ENCODE measurements at places on chromosomes 3 and 15. TPM values are rescaled to one million over a fixed set of nuclear protein-coding genes. Genes with fewer than 3 reads are reported as not detected.

Gene NANOGP8
- not detected for total RNA-seq

Gene ITGA11
- total RNA-seq, result 2.9 TPM

Gene KIF23
- 19.3 TPM for total RNA-seq

DNA sequence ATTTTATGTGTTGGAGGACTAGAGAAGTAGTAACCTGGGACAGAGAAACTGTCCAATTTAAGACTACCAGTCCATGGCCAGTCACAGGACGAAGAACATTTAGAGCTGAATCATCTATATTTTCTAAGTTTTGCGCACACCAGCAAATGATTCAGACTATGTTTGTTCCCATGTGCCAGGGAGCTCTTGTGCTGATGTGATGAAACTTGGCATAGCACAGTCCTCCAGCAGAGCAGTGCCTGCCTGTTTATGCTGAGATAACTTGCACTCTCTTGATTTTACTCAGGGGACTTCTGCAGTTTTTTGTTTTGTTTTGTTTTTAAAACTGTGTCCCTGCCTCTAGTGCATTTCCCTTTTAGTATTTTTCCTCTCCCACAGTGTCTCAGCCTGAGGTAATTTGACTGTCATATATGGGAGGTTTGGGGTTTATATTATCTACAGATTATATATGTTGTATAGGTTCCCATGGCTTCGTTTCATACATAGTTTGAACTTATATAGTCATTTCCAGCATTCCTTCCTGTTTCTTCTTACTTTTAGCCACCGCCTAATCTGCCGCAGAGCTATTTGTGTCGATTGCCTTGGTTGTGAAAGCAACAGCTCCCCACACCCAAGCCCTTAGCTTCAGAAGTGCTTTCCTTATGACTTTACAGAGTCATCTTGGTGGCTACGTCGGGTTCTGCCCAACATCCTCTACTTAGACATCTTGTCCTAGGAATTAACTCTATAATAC, 45.5 kb downstream of the PPM1L start:
- no peak overlapping the region for H3K4me3 ChIP-seq
- H3K36me3 ChIP-seq, result no peaks in the 10 kb centered on the region
- H3K27me3 ChIP-seq, result no peaks in the 10 kb centered on the region
- DNase-seq, result peak; percentile 67
- H3K27ac ChIP-seq, result peak overlapping the region; percentile 52
- peaks cover 29% of the 10 kb centered on the region for H3K4me1 ChIP-seq

- DNase-seq, result no peak
- H3K27ac ChIP-seq, result no peak overlapping the region
- H3K4me3 ChIP-seq, result no peak overlapping the region
- no peaks in the 10 kb centered on the region for H3K4me1 ChIP-seq
Measured at GRCh38 chr3:118186051-118186450, 848.6 kb downstream of the IGSF11 start.

DNA sequence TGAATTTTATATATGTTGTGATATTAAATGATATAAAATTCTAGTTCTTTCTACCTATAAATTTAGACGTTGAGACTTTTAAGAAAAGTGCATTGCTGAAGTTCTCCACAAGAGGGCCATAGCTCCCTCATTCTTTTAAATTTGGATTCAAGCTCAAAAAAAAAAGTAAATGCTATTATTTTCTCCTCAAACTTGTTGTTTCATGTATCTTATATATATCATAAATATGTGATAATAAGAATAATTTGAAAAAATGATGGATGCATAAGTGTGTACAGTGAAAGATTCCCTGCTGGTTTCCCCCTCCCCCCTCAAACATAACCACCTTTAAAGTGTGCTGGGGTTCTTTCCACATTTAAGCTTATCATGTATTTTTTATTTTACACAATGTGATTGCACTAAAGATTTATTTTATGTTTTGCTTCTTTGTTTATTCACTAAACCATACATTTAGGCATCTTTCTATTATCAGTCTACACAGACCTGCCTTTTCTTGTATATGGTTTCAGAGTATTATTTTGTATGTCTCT, 769.4 kb upstream of the GOLIM4 start:
- H3K4me1 ChIP-seq, result peaks cover 26% of the 10 kb centered on the region
- no peaks in the 10 kb centered on the region for H3K27me3 ChIP-seq
- H3K27ac ChIP-seq, result peak overlapping the region; percentile 44

DNA sequence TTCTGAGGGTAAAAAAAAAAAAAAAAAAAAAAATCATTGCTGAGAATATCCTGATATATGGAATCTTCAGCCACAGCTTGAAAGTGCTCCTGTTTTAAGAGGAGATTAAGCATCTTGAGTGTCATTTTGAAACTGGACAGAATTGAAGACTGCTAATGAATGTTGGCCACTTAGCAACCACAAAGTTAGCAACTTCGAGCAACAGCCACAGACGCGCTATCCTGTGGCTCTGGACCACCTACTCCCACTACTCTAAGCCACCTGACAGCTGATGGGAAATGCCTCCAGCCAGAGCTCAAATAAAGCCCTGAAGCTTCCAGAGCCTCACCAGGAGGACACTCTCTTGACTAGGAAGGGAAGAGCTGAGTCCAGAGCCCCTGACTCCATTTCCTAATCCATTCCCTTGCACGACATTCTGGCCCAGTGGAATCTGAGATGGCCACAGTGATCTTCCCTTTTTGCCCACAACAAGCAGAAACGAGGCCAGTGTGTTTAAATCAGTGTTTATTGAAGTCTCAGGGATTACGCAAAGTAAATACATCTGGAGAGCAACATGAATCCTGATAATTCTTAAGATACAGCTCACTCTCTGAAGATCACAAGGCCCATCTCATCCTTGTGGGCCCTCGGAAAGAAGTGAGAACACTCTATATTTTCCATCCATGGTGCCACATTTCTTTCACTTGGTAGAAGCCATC, 58.6 kb downstream of the TMEM212 start:
- DNase-seq, result no peak
- H3K27ac ChIP-seq, result no peak overlapping the region
- H3K36me3 ChIP-seq, result no peaks in the 10 kb centered on the region
- no peaks in the 10 kb centered on the region for H3K4me1 ChIP-seq
- no peak overlapping the region for H3K4me3 ChIP-seq
- H3K27me3 ChIP-seq, result no peaks in the 10 kb centered on the region

- no peaks in the 10 kb centered on the region for H3K27me3 ChIP-seq
- H3K27ac ChIP-seq, result no peak overlapping the region
- H3K4me1 ChIP-seq, result no peaks in the 10 kb centered on the region
- DNase-seq, result no peak
- no peak overlapping the region for H3K4me3 ChIP-seq
Measured at GRCh38 chr3:131995891-131996290, 38.9 kb downstream of the CPNE4 start.

DNA sequence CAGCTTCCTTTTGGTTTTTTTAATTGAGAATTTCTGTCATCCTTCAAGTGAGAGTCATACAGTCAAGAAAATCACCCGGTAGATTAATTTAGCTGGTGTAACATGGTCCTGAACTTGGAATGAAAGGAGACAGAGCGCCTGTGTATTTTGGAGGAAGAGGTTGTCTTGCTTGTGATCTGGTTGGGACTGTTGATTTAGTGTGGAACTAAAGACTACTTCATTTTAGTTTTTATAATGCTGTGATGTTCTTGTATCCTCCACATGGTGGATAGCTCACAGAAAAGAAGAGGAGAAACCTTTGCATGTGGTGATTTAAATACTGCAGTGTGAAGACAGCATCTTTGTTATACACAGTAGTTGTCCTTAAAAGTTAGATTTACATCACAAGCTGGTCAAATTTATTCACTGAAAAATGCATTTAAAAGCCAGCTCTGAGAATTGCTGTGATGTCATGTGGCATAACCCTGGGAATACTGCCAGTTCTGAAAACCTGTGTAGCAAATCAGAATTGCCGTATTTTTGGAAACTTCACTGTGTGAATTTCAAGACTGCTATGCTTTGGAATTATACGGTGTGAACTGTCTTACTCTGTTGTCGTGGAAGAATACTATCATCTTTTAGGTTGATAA, 268.5 kb downstream of the PTPRG start:
- H3K36me3 ChIP-seq, result no peaks in the 10 kb centered on the region
- no peaks in the 10 kb centered on the region for H3K27me3 ChIP-seq
- no peak overlapping the region for H3K4me3 ChIP-seq
- no peak overlapping the region for H3K27ac ChIP-seq
- no peak for DNase-seq

DNA sequence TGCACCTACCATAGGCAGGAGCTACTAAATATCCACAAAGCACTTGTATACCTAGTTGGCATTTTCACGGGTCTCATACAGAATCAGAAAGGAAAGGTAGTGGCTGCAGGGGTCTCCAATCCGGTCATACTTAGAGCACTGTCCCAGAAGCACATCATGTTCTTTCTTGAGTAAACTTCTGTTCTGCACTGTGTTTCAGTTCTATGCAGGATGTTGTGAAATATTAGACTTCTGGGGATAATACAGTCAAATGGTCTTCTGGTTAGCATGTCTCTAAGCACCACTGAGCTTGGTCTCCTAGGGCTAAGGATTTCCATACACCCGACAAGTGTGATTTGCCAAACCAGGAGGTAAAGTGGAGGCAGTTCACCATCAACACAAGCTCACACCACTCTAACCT, 27.9 kb downstream of the MINDY4B start:
- H3K4me1 ChIP-seq, result no peaks in the 10 kb centered on the region
- H3K4me3 ChIP-seq, result no peak overlapping the region
- H3K27ac ChIP-seq, result no peak overlapping the region
- DNase-seq, result no peak

GRCh38 chr3:81985996-81986723, 224.7 kb upstream of the GBE1 start:
- no peak overlapping the region for H3K4me3 ChIP-seq
- H3K27me3 ChIP-seq, result no peaks in the 10 kb centered on the region
- H3K36me3 ChIP-seq, result no peaks in the 10 kb centered on the region
- no peaks in the 10 kb centered on the region for H3K4me1 ChIP-seq
- no peak for DNase-seq

GRCh38 chr15:29695489-29696167, 126.6 kb downstream of the TJP1 start:
- peaks cover 16% of the 10 kb centered on the region for H3K36me3 ChIP-seq
- H3K27me3 ChIP-seq, result no peaks in the 10 kb centered on the region
- DNase-seq, result no peak
- H3K4me3 ChIP-seq, result no peak overlapping the region

- DNase-seq, result no peak
- H3K36me3 ChIP-seq, result no peaks in the 10 kb centered on the region
- H3K4me1 ChIP-seq, result peaks cover 58% of the 10 kb centered on the region
- no peaks in the 10 kb centered on the region for H3K27me3 ChIP-seq
- no peak overlapping the region for H3K27ac ChIP-seq
- no peak overlapping the region for H3K4me3 ChIP-seq
Measured at GRCh38 chr3:129610276-129610675, 3.8 kb upstream of the PLXND1 start.

DNA sequence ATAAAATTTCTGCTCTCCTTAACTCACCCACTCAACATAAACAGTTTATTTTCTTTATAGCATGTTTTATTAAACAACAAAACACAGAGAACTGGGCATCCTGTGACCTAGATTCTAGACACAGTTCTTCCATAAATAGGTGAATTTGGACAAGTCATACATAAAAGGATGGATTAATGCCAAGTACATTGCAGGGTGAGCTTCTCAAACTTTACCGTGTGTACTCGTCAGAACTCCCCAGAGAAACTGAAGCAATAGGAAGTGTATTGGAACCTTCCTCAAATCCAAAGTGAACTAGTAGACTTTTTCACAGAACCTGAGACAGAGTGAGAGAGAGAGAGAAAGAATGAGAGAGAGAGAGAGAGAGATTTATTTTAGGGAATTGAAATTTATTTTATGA, 139.7 kb downstream of the CD47 start:
- no peak for DNase-seq
- no peak overlapping the region for H3K27ac ChIP-seq
- no peak overlapping the region for H3K4me3 ChIP-seq
- H3K4me1 ChIP-seq, result no peaks in the 10 kb centered on the region

DNA sequence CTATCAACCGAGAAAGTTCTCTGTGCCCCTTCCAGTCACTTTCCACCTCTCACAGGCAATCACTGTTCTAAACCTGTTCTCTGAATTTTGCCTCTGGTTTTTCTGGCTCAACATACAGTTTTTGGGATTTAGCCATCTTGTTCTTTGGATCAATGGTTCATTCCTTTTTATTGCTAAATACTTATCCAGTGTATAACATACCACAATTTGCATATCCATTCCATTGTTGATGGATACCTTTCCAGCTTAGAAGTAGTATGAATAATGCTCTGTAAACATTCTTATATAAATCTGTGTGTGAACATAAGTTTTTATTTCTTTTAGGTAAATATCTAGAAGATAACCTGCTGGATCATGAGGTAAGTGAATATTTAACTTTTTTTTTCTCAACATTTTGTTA, 87.8 kb upstream of the FNDC3B start:
- H3K4me1 ChIP-seq, result peaks cover 20% of the 10 kb centered on the region
- H3K4me3 ChIP-seq, result no peak overlapping the region
- H3K27ac ChIP-seq, result no peak overlapping the region
- no peaks in the 10 kb centered on the region for H3K36me3 ChIP-seq
- no peaks in the 10 kb centered on the region for H3K27me3 ChIP-seq

GRCh38 chr3:73719861-73720260, 95.1 kb upstream of the PDZRN3 start:
- H3K27me3 ChIP-seq, result no peaks in the 10 kb centered on the region
- no peaks in the 10 kb centered on the region for H3K36me3 ChIP-seq
- no peak overlapping the region for H3K4me3 ChIP-seq
- peaks cover 20% of the 10 kb centered on the region for H3K4me1 ChIP-seq

- H3K27me3 ChIP-seq, result no peaks in the 10 kb centered on the region
- no peak overlapping the region for H3K4me3 ChIP-seq
- H3K4me1 ChIP-seq, result no peaks in the 10 kb centered on the region
- H3K27ac ChIP-seq, result no peak overlapping the region
Measured at GRCh38 chr3:44721231-44722102, 8.0 kb upstream of the ZNF501 start.

- peaks cover 57% of the 10 kb centered on the region for H3K4me1 ChIP-seq
- peak overlapping the region; percentile 57 for H3K4me3 ChIP-seq
- no peaks in the 10 kb centered on the region for H3K27me3 ChIP-seq
- peak overlapping the region; percentile 95 for H3K27ac ChIP-seq
Measured at GRCh38 chr3:11641683-11642430, 1.9 kb downstream of the VGLL4 start.

GRCh38 chr3:141830508-141830907, 45.9 kb upstream of the ATP1B3 start:
- no peaks in the 10 kb centered on the region for H3K36me3 ChIP-seq
- DNase-seq, result no peak
- H3K4me1 ChIP-seq, result no peaks in the 10 kb centered on the region
- H3K4me3 ChIP-seq, result no peak overlapping the region
- H3K27me3 ChIP-seq, result no peaks in the 10 kb centered on the region

All from stomach (tissue), 19 donors.